ENCODE measurements at places on chromosomes 16 and 17.

DNA sequence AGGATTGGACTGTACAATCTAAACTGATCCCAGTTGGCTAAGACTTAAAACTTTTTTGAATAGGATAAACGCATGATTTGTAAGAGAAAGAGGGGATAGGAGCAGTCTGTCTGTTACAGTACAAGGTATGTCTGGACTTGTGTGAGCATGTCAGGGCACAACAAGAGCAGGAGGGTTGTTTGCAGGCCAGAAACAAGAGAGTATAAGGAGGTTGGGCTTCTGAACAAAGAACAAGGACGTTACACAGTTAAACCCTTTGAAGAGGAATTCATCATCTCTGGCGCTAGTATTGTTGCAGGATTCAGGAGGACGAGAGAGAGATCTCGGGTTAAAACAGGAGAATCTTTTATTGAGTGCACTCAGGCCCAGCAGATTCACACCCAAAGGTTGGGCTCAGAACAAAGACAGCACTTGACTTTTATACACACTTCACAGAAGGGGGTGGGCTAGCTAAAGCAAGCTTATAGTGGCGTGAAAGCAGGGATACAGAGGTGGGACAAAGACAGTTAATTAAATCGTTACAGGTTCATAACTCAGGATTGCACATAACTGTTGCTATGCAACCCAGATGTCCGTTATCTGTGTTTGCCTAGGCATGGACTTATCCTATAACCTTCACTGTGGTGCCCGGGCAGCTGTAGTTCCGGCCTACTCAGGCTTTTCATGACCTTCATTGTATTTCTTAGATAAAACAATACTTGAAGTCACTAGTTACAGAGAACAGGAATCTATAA, 34.3 kb downstream of the SEC14L1 start:
- DNase-seq = peak; percentile 42

- no peak for DNase-seq
Observed at GRCh38 chr17:31654936-31655335, 204.1 kb downstream of the COPRS start.

- DNase-seq = no peak
Observed at GRCh38 chr17:62655656-62656055, 28.2 kb downstream of the MRC2 start.

GRCh38 chr17:57645950-57646665, 99.0 kb downstream of the CCDC182 start:
- no peak for DNase-seq

DNA sequence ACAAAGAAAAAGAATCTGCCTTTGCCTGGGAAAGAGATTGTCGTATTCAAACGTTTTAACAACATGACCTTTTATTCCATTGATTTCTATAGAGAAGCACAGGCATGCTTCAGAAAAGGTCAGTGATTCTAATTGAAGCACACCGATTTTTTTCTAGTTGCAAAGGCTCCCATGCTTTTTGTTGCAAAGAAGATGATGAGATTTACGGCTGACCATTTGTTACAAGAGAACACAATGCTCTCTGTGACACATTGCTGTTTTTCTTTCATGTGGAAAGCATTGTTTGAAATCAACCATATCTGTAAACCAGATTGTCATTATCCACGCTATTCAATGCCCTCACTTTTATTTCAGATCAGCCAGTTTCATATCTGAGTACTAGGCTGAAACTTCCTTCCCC, 99.8 kb downstream of the NLK start:
- peak; percentile 46 for DNase-seq

DNA sequence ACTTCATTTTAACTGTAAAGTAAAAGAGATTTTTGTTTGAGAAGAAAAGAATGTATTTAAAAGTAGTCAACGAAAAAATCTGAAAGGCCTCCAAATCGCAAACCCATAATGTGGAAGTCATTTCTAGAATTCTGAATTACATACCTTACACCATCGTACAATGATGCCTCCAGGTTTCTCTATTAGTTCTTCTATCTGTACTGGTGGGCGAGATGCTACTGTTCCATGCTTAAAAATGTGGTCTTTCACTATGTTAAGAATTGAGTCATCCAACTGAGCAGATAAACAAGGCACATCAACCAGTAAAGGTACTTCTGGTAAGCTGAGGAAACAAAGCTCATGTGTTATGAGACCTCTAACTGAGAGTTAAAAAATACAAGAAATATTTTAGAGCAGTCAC, 28.5 kb downstream of the CRLF3 start:
- DNase-seq = no peak

Data from NCI-H1417 (cell line).